ENCODE measurements at places on chromosomes 6 and 20.

DNA sequence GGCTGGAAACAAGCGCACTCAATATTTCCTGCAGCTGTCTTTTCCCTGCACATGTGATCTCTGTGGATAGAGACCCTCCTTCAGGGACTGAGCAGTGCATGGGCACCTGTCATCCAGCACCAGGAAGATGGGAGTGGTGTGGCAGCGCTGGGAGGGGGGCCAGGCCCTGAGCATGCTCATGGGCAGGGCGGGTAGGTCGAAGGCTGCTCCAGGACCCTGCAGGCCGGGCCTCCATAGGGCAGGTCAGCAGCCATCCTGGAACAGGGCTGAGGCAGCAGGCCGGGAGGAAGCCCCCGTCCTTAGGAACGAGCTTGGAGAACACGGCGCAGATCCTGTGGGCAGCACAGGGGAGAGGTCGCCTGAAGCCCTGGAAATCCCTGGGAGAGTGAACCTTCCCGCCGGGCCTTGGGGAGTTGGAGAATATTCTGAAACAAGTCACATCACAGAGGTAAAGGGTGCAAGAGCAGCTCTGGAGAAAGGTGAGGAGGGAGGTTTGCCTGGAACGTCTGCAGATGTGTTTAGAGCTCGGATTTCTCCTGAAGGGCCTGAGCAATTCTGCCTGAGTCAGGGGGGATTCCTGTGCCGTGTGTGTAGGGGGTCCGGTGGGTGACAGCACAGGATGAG lies 133.2 kb downstream of the SMOC2 start:
- DNase-seq, result no peak

- peak; percentile 69 for DNase-seq
These were observed 59.9 kb downstream of the SULF2 start for GRCh38 chr20:47725248-47725973.

- DNase-seq, result peak; percentile 29
These were observed 55.0 kb upstream of the HLA-A start for GRCh38 chr6:29887330-29887818.

DNA sequence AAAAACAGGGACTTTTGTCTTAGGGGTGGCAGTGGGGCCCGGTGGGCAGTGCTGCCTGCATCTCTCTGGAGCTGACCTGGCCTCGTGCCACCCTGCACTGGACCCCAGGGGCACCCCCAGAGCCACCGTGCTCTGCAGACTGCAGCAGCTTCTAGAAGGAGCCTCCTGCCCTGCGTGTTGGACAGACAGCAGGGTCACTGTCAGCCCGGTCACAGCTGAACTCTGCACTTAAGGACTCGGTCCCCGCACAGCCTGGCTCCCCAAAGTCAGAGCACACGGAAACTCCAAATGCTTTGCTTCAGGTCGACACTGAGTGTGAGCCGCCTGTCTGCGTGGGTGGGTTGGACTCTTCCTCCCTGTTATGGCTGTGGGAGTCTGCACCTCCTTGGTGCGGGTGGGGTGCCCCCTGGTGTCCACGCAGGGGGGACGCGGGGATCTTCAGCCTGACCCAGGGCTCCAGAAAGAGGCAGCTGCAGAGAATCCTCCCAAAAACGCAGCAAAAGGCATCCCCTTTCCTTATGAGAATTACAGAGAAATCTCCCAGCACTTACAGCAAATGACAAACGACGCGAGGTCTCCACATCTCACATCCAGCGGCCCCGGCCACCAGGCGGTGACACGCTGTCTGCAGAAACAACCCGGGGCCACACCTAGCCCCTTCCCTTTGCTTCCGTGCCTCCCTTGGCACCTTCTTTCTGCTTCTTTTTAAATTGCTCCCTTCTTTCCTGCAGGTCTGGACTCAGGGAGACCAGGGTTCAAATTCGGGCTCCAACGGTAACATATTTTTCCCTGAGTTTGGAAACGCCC lies 36.3 kb upstream of the DACT2 start:
- DNase-seq, result peak; percentile 72

GRCh38 chr6:34462551-34462971 lies 3.3 kb upstream of the PACSIN1 start:
- no peak for DNase-seq

DNA sequence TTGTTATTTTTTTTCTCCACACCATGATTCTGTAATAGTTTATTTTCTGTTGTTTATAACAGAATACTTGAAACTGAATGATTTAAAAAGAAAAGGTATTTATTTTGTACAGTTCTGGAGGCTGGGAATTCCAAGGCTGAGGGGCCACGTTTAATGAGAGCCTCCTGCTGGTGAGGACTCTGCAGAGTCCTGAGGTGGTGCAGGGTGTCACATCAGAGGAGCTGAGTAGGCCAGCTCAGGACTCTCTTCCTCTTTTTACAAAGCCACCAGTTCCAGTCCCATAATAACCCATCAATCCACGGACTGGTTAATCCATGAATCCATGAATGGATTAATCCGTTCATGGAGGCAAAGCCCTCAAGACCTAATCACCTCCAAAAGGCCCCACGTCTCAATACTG lies 71.6 kb downstream of the TFAP2A start:
- no peak for DNase-seq
